Retina (tissue), 1 donor: ENCODE measurements at places on chromosomes 7 and 10.

GRCh38 chr7:120273476-120273975, 551 bp downstream of the KCND2 start:
- DNase-seq = peak; percentile 81

- no peak for DNase-seq
Observed at GRCh38 chr7:45293295-45293942, 135.8 kb downstream of the RAMP3 start.

DNA sequence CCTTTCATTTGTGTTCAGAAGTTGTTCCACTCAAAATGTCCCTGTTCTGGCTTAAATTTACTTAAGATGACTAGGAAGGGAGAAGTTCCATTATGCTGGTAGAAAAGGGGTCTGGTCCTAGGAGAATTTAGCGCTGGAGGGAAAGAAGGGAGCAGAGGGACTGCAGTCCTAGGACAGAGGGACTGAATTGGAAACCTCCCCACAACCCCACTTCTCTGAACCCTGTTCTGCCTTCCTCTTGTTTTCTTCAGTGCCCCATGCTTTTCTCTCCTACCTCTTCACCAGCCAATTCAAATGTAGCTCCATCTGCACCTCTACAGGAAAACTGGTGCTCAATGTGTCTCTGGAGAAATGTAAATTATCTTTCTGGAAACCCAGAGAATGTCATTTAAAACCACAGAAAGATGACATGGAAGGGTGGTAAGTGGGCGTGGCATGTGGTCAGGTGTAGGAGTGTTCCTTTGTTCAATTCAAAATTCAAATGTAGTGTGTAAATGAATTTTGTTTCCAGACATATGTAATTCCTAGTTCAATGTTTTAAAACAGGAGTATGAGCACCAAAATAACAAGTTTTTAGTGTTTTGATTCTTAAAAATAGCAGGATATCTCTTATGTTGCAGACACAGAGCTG, 24.0 kb upstream of the RHOBTB1 start:
- DNase-seq = no peak

GRCh38 chr7:116222501-116222900, 12.2 kb downstream of the TES start:
- DNase-seq = peak; percentile 28

DNA sequence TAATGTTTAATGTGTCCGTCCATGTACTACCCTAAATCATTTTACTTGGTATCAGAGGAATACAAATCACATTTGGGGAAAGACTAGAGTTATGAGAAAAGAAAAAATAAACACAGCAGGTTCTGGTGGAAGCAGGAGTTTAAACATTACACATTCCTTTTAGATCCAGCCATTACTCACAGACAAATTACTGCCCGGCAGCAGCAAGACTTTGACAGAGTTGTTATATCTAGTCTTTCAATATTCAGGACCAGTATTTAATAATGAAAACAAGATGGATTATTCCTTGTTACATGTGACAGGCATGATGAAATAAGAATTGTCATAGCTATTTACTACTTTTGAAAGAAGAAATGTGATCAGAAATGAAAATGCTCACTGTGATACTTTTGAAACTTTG, 131.8 kb upstream of the GNAI1 start:
- DNase-seq = no peak

DNA sequence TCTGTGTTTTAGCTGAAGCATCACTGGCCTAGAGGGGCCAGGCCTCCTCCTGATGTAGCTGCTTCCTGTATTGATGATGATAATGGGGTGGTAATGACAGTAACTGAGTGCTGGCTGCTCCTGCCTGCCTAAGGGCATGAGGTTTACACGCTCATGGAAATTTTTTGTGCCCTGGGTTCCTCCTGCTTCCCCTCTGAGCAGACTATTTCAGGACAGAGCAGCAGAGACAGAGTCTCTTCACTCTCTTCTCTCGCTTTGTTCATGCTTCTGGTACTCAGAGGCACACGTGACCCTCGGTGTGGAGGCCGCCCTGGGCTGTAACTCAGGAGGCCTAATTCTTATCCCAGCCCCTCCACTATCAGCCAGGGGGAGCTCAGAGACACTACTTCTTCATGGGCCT, 27.9 kb downstream of the LRRC20 start:
- DNase-seq = no peak

DNA sequence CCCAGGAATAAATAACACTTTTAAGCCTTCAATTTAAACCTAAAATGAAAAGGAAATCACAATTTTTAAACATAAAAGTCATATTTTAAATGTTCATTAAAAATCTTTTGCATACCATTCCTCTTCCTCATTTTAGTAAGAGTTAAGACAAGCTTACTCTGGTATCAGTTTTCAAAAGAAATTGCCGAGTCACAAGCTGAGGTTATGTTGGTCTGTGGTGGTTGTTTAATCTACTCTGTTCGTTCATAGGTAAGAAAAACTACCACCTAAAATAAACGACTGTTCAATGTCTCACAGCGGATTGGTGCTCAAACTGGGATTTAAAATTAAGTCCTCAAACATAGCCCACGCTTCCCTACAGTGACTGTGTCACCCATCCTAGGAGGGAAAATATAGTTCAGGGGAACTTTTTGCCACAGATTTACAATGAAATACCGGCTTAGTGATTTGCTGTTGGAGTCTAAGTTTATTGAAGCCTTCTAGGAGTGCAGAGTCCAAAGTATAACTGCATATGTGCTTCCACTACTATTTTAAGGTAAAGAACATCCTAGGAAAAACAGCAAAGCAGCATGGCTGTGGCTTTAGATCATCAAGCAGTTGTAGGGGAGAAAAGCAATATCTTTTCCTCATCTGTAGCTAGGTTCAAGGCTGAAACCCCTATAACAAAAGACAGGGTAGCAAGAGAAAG, 61.1 kb downstream of the GNAT3 start:
- DNase-seq = no peak

- no peak for DNase-seq
Observed at GRCh38 chr7:16066805-16067459, 354.4 kb downstream of the CRPPA start.

- no peak for DNase-seq
Observed at GRCh38 chr10:50469778-50470193, 154.0 kb downstream of the SGMS1 start.

DNA sequence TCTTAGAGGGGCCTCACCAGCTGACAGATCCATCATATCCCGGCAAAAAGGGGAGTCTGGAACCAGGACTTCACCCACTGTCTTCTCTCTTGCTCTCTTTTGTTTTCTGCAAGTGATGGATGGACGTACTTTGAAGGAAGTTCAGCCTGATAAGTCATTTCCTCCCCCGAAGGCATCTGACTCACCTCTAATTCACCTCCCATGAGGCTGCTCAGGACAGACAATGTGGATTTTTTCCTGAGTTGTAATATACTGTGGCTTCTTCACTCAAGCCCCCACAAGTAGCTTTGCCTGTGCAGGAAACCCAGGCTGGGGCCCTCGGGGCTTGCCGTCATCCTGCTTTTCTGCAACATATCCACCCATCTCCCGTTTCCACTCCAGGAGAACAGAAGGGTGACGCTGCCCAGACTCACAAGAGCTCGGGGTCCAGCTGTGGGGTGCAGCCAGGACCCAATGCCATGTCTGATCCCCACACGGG, 70.4 kb downstream of the ASB13 start:
- DNase-seq = no peak

DNA sequence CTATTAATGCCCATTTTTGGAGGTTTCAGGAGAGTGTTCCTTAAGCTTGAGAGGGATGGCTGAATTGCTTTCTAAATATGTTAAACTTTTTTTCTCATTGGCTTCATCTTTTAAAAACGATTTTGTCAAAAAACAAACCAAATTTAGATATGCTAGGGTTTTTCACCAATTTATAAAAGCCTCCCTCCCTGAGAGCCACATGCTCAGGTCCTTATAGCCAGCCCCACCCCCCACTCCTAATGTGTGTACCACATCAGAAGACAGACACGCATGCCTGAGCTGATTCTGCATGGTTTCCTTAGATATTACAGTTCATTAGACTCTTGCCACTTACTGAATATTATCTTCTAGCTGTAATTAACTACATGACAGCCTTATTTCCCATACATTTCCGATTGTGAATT, 2.0 kb downstream of the CUL1 start:
- peak; percentile 41 for DNase-seq

DNA sequence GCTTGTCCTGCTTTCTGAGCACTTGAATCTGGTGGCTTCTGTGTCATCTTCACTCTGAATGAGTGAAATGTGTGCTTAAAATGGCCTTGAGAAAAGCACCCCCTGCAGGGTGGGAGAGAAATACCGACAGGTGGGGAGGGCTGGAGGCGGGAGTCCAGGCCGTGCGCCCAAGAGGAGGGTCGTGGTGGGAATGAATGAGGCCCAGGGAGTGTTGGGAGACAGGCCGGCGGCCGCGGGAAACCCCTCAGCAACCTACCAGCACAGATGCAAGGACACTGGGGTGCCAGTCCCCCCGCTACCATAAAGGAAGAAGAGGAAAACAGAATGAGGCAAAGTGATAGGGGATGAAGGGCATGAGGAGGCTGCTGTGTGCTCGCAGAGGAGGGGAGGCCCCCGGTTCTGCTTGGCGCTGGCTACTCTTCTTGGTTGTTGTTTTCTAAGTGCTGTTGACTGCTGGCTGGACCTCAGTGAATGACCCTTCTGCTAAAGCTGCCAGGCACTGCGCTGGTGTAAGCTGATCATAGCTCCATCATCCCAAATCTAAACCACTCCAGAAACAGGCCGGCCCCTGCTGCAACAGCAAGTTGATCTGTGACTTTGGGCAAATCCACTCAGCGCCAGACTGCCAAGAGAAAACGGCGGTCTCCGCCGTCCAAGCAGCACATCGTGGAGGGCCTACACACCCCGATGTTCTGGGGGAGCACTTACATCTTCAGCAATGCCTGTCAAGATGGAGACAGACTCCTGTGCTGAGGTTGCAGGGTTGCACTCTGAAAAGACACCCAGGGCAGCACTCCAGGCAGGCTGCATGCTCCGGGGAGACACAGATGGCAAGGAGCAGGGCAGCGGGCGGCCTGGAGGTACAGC, 378.5 kb downstream of the DNAJB6 start:
- no peak for DNase-seq

- DNase-seq = no peak
Observed at GRCh38 chr10:92125144-92125543, 165.7 kb downstream of the CPEB3 start.

- DNase-seq = no peak
Observed at GRCh38 chr7:137944168-137944567, 57.7 kb downstream of the CREB3L2 start.

DNA sequence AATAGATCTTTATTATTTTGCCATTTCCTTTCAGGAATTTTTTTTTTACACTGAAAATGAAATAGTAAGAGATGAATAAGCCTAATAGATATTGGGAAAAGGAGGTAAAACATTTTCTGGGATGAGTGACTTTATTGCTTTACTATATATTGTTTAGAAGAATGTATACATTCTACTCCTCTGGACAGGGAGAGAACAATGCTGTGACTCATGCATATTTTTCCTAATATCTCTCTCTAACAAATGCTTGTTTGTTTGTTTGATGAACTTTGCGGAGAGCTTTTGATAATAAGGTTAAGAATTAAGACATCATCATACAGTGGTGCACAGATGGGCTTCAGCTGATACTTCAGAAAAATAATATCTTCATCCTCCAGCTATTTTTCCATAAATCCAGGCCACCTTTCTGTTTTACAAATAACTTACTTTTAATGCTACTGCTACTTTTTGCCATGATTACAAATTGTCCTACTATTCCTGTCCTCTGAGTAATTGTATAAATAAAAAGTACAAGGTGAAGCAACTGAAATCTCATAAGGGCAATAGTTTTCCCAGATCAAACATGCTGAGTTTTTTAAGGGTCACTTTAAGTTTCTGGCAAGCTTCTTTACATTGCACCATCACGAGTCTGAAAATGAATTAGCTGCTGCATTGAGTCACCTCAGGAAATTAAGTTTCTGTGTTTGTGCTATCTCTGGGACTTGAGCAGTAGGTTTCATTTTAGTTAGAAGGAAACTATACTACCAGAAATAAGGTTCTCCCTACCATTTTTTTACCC, 207.3 kb upstream of the POT1 start:
- no peak for DNase-seq

GRCh38 chr10:14536241-14537213, 205.8 kb upstream of the FRMD4A start:
- peak; percentile 57 for DNase-seq

GRCh38 chr7:27128034-27128433, 2.5 kb downstream of the HOXA4 start:
- DNase-seq = no peak

- no peak for DNase-seq
Observed at GRCh38 chr10:100534726-100535125, 1.0 kb upstream of the HIF1AN start.

GRCh38 chr7:50735333-50735732, 47.4 kb downstream of the GRB10 start:
- no peak for DNase-seq

GRCh38 chr10:132175408-132175807, 11.3 kb upstream of the DPYSL4 start:
- no peak for DNase-seq

- DNase-seq = no peak
Observed at GRCh38 chr7:26688388-26688787, 176.0 kb downstream of the SKAP2 start.

GRCh38 chr7:117269886-117270285, 53.0 kb downstream of the WNT2 start:
- no peak for DNase-seq

DNA sequence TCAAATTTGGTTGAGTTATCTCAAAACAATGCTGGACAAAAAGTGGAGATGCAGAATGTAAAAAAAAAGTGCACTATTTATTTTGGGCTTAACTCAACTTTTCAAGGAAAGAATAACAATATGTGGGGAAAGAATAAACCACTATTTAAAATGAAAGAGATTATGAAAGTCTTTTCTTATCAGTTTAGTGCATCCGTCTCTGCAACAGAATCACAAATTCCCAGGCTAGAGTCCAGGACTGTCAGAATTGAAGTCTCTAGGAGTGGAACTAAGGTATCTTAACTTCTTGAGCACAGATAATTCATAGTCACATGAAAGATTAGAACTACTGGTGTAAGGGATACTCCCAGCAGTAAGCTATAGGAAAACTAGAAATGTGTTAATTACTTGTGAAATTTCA, 1200.3 kb upstream of the LRRN3 start:
- DNase-seq = no peak

GRCh38 chr10:66045859-66046258, 880.0 kb upstream of the LRRTM3 start:
- no peak for DNase-seq

- DNase-seq = no peak
Observed at GRCh38 chr7:28792858-28793257, 165.3 kb downstream of the TRIL start.
